ENCODE measurements at places on chromosomes 12 and 14.

DNA sequence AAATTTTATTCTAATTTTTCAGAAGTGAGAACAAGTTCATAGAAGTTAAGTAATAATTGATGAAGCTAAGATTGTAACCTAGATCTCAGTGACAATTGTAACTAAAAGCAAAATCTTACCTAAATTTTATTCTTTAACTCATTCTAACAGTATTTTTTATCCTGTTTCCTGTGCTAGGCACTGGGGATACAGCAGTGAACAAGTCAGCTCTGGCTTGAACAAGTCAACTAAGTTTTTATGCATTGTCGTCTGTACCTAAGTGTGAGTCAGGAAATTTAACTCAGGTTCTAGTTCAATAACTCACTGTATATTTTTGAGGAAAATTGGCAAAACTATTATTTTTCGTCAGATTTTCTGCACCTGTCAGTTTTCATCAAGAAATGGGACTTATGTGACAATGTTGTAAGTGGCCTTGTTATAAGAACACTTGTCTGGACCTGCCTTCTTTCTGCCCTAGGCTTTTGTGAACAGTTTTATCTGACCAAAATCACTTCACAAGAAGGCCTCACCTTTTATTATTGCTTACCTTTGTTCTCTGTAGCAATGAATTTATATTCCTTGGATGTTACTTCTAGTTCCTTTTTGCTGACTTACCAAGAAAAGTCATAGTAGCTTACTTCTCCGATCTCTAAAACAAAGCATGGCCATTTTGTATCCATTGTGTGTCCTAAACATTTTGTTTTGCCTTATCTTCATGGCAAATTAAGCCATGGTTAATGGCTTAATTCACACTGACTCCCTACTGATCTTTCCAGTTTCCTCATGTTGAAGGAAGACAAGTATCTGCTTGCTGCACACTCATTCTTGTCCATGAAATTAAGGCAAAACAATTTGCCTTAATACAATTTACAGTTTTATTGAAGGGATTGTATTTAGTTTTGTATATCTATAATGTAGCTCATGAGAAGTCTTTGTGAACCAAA lies 2.7 kb downstream of the TMTC3 start:
- DNase-seq = no peak

DNA sequence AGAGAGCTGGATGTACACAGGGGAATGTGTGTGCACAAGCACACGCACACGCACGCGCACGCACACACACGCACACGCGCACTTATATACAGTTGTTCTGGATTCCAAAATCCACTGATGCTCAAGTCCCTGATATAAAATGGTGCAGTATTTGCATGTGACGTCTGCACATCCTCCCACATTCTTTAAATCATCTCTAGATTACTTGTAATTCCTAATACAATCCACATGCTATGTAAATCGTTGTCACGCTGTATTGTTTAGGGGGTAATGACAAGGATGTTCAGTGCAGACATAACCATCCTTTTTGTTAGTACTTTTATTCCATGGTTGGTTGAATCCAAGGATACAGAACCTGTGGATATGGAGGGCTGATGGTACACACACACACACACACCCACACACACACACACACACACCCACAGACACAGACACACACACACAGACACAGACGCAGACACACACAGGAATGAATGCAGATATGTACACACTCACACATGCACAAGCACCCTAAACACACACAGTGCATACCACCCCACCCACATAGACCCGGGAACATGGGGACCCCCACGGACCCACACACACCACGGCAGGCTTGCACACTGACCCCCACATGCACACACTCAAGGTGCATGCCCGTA lies 188.5 kb upstream of the PRMT8 start:
- no peak for DNase-seq

DNA sequence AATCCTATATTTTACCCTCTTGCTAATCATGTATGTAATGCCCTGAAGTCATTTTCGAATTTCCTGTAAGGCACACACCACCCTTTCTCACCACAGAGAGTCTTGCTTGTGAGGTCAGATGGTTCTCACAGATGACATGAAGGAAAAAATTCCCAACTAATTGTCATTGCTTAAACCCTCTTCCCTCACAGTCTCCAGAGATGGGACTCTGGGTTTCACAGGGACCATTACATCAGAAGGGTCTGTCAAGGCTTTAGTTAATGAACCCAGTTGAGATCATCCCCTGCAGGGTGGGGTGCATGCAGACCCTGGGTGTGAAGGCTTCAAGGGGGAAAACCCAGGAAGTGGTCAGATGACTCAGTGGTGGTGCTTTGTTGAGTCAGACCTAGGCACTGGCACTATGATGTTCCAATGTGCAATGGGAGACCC lies 229.6 kb downstream of the BCAT1 start:
- peak; percentile 47 for DNase-seq

DNA sequence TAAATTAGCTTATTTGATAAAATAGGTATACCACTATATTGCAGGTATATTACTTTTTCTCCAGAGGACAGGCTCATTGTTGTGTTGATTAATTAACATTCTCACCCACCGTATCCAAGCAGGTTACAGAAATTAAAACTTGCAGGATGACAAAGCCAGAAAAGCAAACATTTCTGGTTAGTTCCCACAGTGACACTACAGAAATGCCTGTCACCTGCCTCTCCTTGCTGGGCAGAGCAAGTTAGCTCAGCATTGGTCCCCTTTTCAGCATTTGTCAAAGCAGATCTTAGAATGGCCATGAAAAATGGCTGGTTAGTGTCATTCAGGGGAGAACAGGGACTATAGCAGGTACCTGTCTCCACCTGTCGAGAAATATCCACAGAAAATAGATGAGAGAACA lies 38.8 kb downstream of the RMST start:
- no peak for DNase-seq

DNA sequence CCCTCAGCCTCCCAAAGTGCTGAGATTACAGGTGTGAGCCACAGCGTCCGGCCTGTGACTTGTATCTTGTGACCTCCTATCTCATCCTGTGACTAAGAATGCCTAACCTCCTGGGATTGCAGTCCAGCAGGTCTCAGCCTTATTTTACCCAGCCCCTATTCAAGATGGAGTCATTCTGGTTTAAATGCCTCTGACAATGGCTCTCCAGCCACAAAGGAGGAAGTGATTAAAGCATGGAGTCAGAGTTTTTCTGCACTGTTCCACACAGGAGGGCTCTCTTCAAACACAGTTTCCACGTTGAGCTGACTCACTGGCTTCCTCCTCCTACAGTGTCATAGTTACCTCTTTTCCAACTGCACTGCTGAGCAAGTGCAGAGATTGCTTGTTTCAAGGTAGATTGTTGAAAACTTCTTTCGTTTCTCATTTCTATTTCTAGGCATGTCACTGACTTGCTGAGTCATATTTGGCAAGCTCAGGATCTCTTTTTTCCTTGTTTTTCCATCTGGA lies 383.8 kb downstream of the PCNX1 start:
- no peak for DNase-seq

DNA sequence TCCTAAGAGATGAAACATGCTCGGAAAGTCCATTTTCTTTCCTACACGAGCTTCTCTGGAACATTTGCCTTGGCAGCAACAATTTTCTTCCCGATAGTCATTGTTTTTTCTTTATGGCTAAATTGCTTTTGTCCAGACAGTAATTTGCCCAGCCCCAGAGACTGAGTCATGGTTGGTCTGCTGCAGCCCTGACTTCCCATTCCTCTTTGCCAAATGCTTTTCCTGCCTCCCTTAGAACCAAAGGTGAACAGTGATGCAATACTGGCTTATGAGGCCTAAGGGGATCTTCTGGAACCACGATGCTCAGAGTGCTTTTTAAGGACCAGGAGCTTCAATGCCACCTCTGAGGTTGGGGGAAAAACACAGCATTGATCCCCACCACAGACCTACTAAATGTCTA lies 1599.6 kb upstream of the TMEM132C start:
- DNase-seq = no peak

DNA sequence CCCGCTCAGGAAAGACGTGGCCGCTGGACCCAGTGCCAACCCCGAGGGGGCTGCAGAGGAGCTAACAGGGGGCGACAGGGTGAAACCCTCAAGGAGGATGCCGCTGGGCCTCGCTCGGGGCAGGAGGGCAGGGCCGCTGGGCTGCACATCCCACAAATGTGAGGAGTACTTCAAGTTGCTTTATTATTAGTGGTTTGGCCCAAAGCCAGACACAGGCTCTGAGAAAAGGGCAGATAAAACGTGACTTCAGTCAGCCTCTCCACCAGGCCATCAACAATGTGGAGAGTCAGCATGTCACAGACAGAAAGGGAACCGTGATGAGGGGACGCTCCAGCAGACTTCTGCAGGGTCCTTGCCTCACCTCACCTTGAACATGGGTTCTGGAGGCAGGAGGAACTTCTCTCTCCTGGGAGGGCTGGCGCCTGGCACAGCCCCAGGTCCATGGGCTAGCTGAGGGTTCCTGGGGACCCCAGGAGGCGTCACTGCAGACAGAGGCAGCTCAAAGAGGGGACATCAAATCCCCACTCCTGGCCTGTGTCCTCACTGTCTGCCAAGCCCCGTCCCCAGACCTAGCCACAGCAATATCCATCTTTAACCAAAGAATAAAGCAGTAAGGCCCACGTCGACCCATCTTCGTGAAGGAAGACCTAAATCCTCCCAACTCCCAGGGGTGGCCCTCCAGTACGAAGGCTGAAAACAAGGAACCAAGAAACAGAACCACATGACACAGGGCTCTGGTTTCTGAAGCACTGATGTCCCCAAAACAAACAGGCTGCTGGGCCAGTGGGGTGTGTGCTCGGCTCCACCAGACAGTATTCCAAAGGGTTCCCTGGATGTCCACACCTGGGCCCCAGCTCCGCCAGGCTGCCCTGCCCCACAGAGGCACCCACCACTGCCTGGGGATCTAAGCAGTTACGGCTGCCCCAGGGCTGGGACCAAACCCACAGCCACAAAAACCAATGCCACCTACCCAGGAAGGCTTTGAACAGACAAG lies 35.1 kb downstream of the CCDC85C start:
- DNase-seq = no peak

DNA sequence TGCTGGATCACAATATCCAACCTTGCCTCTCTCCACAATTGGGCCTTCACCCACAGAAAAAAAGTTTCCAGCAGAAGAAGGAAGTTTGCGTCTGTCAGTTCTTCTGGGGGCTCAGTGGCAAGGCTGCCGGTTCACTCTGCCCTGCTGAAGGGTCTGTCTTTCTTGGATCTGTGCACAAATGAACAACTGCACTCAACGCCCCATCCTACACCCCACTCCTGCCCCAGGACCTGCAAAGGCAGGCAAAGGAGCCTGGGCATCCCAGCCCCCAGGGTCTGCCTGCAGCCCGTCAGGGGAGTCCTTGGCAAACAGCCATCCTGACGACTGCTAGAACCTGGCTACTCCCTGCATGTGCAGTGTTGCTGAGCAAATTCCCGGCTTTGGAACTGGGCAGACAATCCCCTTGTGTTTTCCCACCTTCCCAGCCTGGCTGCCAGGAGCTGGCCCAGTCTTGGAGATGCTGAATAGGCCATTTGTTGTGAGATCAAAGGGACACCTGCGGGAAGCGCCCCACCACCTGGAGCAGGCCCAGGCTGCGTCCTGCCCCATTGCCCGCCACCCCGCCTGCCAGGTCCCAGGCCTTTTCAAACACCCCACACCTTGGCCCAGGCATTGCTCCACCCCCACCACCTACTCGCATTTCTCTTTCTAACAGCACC lies 311.9 kb downstream of the BCL11B start:
- no peak for DNase-seq

DNA sequence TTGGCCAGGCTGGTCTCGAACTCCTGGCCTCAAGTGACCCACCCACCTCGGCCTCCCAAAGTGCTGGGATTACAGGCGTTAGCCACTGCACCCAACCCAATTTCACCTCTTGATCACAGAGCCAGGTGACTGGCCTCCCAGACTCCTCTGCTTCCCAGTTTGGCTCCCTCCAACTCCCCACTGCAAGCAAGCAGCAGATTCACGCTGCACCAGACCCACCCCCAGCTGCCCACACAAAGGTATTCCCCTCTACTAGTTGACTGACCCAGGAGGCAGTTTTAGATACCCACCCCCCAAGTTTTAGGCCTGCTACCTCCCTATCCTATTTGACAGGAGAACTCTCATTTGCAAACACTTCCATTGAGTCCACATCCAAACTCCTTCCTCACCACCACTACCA lies 5.2 kb downstream of the RARG start:
- no peak for DNase-seq

- DNase-seq = no peak
Observed at GRCh38 chr14:102490456-102490855, 19.1 kb downstream of the ANKRD9 start.

DNA sequence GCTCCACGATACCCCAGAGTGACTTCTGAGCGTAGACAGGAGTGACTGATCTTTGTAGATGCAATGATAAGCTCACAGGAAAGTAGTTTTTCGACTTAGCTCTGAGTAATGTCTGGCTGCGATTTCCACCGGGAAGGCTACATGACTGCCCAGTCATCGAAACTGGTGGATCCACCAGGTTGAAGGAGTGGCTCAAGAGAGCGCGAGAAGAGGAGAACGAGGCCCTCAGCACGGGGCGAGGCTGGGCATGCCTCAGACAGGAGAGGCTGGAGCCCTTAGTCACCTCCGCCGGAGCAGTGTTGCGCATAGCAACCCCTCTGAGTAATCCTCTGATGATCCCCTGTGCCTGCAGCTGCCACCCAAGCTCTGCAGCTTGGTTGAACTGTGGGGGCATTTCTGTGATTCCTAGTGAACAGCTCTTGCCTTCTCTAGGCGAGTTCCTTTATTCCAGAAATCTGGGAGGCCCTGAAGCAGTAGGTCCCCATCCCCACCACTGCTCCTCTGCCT lies 25.6 kb downstream of the ELK3 start:
- DNase-seq = no peak

DNA sequence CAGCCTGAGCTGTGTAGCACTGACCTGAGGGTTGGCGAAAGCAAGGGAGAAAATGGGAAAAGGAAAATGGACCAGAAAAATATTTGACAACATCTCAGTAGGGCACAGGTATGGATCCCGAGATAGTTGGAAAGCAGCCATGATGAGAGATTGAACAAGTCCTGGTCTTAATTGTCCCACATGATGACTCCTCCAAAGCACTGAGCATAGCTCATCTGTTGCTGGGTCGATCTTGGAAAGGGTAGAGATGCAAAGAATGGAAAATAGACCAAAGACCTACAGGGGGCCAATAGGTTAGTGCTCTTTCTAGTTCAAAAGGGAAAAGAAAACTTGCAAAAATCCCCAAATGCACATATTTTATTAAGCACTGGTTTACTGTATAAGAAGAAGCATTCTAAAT lies 251.9 kb downstream of the SEC23A start:
- DNase-seq = no peak

All from stimulated activated CD8-positive, alpha-beta memory T cell treated with anti-CD3 and anti-CD28 coated beads, Interleukin-7, amount 100 ng/mL, for 48 hours (primary cell).